ENCODE measurements at places on chromosomes 5 and 9.

GRCh38 chr9:126459546-126459945 lies 132.9 kb downstream of the MVB12B start:
- DNase-seq: no peak

- DNase-seq: no peak
Observed at GRCh38 chr5:157323107-157323706, 57.3 kb downstream of the CYFIP2 start.

DNA sequence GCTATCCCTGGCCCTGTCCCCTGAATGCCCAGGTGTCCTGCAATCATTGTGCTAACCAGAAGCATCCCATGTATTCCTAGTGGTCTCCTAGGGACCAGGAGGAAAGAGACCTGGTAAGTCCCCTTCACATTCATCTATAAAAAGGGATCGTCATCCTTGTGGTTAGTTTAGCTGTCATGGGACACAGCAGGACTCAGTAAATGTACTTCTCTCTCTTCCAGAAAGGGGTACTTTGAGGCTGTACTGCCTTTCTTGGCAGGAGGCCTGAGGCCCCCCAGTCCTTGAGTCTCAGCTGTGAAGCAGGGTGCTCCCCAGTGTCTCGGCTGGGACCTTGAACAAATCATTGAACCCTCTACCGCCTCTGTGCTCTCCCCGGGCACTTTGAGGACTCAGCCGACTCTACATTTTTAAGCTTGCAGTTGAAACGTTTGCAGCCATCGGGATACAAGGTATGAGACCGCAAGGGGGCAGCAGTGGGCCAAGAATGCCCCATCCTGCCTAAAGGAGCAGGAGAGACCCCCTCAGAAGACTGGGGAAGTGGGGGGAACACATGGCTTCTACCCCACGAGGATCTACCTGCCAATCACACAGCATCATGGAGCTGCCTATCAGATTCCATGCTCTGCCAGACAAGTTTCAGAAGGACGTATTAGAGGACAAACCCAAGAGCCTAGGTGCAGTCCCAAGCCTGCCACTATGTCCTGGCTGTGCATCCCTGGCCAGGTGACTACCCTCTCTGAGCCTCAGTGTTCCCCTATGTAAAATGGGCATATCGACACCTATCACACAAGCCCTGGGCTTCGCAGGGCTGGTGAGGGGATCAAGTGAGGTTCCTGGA lies 2.4 kb upstream of the PHYKPL start:
- DNase-seq: no peak

DNA sequence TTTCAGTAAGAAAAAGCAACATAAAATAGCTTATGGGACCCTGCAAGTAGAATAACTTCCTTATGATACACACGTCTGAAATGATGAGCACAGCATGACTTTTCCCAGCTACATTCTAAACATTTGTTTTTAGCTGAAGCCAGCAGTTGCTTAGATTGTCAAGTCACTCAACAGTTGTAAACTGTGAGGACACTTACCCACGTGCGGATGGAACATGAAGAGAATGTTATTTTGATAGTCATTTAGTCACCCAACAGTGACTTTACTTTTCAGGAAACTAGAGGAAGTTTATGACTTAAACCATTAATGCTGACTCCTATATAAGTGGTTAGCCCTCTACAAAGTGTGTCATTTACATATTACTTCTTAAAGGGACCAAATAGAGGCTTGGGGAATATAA lies 3.0 kb downstream of the HACD4 start:
- DNase-seq: no peak

GRCh38 chr9:34025062-34025461 lies 23.6 kb downstream of the UBAP2 start:
- DNase-seq: no peak

DNA sequence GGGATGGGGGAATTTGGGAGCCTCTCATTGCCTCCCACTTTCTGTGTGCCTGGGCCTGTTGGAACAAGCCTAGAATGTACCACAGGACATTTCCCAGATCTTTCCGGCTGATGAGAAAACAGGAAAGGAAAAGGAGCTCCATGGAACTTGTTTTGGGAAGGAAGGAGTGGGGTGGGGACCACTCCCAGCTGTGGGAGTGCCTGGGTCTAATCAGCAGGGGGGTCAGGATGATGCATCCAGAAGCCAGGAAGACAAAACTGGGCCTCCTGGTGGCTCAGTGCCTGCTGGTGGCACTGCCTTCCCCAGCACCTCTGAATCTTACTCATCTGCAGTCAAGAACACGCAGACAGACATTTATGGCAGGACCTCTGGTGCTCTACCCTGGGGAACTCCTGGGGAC lies 2.8 kb downstream of the SMIM33 start:
- no peak for DNase-seq

DNA sequence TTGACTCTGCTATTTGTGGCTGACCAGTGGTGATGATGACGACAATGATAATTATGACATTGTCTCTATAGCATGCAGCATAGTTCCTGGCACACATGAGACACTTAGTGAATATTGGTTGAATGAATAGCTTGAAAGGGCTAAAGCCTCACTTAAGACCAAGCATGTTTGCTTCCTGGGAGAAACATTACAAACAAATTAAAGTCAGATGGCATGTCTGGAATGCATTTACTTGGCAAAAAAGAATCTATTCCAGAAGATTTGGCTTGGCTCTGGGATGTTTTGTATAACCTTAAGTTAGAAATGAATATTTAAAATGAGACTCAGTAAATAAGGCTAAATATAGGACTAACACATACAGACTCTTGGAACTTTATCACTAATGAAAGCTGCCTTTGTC lies 21.6 kb downstream of the GAS1 start:
- DNase-seq: no peak

- no peak for DNase-seq
Observed at GRCh38 chr9:27094640-27095298, 14.3 kb upstream of the TEK start.
